ENCODE measurements at places on chromosomes 16 and 17.

- peak; percentile 53 for DNase-seq
These were observed 26.2 kb upstream of the CDRT4 start for GRCh38 chr17:15493693-15494035.

DNA sequence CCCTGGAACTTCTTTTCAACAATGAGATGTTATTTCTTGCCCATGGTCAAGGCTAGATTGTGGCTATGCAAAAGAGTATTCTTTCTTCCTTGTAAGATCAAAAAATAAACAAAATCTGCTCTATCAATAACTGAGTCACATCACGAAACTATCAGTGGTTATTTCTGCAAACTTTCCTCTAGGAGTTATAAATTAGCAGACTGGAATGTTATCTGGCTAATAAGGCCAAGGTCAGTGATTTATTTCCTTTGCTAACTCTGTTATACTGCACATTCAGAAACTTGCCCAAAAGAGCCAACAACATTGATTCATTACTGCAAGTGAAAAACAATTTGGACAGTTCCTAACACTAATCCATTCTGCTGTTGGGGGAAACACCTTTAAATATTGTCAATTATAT, 5.0 kb downstream of the ARL6IP1 start:
- DNase-seq: no peak

DNA sequence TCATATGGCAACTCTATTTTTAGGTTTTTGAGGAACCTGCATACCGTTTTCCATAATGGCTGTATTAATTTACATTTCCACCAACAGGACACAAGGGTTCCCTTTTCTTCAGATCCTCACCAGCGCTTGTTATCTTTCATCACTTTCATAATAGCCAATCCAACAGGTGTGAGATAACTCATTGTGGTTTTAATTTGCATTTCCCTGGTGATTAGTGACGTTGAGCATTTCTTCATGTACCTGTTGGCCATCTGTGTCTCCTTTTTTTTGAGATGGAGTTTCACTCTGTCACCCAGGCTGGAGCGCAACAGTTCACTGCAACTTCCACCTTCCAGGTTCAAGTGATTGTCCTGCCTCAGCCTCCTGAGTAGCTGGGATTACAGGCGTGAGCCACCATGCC, 36.2 kb upstream of the ABCC3 start:
- DNase-seq: no peak

DNA sequence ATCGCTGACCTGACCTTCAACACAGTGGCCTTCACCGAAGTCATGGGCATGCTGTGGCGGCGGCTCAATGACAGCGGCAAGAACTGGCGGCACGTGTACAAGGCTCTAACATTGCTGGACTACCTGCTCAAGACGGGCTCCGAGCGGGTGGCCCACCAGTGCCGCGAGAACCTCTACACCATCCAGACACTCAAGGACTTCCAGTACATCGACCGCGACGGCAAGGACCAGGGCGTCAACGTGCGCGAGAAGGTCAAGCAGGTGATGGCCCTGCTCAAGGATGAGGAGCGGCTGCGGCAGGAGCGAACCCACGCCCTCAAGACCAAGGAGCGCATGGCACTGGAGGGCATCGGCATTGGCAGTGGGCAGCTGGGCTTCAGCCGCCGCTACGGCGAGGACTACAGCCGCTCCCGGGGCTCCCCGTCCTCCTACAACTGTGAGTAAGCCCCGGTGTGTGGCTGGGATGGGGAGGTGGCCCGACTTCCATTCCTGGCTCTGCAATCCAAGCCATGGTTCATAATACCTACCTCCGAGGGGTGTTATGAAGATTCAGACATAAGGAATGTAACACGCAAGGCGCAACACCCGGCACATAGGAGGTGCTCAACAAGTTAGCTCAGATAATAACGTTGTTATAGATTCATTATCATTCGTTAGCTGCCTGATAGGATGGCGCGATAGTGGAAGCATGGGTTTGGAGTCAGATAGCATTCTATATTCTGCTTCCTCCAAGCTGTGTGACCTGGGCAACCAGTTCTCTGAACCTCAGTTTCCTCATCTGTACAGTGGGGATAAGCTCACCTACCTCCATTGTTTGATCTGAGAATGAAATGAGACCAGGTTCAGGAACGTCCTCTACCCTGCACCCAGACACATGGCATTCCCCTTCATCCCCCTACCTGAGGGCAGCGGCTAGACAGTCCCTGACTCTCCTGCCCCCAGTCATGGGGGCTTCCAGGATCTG, 4.4 kb downstream of the EPN3 start:
- no peak for DNase-seq

DNA sequence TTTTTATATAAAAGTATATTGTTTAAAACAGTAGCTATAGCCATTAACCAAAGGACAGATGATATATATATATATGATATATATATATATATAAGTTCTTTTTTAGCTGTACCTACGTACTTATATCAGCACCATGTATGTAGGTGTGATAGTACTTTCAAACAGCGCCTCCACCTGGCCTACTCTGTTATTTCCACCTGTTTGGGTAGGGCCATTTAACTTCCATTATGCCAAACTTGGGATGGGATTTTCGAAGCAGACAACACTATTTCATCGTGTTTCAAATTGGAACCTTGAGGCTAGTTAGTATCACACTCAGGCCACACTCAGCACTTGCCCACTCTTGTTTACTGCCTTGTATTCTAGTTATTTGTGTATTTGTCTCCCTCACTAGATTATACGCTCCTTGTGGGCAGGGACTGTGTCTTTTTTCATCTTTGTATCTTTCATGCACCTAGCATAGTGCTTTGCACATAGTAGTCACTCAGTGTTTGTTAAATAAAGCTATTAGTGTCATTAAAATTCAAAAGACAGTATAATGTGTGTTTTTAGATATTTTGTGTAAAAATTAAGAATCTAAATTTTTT, 11.8 kb upstream of the CLTC start:
- no peak for DNase-seq

- DNase-seq: no peak
These were observed 7.9 kb downstream of the P2RX5 start for GRCh38 chr17:3688027-3688553.

GRCh38 chr17:45902892-45903346, 8.6 kb downstream of the MAPT start:
- DNase-seq: no peak

GRCh38 chr17:83159204-83160049, 80.0 kb downstream of the METRNL start:
- no peak for DNase-seq

DNA sequence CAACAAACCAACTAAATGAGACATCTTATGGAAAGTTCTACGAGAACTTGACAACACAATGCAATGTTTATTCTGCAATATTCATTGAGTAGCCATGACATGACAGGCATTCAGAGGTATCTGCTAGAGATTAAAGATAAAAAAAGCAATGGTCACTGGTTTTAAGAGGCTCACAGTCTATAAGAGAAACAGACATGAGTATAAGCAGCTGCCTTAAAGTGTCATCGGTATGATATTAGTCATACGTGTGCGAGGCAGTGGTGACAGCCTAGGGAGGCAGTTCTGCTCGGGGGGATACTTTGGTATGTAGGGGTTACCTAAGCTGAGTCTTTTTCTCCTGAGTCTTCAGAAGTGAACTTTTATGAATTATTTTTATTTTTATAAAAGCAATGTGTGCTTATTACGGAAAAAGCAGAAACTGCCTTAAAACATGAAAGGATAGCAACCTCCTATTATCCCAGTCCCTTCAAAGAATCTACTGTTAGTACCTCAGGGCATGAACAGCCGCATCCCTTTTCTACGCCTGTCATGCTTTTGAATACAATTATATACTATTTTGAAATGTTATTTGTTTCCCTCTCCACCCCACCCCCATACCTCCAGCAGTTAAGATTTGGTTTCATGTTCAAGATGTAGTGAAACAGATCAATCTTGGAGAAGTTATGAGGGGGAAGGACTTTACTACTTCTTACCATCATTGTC, 7.7 kb downstream of the ST6GALNAC1 start:
- no peak for DNase-seq

DNA sequence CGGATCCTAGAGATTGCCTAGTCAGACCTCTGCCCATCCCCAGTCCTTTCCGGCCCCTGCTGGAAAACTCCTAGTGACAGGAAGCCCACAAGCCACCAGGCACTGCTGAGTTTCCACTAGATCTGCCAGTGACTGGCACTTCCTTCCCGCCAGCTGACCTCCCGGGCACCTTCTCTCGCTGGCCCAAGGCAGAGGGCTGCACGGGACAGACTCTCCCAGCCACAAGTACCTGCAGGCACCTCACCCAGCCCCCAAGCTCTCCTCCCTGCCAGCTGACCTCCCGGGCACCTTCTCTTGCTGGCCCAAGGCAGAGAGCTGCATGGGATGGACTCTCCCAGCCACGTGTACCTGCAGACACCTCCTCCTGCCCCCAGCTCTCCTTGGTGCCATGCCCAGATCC, 66.3 kb upstream of the DOC2B start:
- DNase-seq: no peak

DNA sequence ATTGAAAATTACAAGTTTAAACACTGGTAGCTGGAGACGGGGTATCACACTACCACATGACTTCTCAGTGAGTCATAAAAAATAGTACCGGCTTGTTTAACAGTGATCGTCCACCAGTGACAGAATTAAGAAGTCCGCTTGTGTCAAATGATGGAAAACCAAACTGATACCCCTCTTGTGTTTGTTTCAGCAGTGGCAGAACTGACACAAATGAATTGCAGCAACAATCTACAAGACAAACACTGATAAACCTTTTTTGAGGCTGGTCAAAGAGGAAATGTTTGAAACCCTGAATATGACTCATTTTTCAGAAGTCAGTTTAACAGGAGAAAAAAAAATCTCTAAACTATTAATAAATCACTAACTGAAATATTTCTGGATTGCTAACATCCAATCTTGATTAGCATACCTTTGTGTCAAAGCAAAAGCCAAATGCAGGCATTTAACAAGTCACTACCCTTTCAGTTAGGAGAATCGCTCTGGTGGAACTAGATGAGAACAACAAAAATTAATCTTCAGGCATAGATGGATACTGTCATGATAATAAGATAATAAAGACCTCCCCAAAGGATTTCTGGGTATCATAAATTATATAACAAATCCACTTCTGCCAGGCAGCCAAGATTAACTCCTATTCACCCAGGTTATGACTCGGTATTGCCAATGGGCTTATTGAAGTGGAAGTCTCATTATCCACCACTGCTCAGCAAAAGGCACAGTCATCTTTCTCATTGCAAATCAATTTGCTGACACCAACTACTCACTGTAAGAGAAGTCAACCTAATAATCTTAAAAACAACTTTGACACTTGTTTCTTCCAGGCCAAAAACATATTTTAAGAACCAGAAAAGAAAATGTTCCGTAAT, 20.8 kb downstream of the DCUN1D3 start:
- no peak for DNase-seq

- no peak for DNase-seq
These were observed 26.4 kb downstream of the NMT1 start for GRCh38 chr17:45087504-45087975.

DNA sequence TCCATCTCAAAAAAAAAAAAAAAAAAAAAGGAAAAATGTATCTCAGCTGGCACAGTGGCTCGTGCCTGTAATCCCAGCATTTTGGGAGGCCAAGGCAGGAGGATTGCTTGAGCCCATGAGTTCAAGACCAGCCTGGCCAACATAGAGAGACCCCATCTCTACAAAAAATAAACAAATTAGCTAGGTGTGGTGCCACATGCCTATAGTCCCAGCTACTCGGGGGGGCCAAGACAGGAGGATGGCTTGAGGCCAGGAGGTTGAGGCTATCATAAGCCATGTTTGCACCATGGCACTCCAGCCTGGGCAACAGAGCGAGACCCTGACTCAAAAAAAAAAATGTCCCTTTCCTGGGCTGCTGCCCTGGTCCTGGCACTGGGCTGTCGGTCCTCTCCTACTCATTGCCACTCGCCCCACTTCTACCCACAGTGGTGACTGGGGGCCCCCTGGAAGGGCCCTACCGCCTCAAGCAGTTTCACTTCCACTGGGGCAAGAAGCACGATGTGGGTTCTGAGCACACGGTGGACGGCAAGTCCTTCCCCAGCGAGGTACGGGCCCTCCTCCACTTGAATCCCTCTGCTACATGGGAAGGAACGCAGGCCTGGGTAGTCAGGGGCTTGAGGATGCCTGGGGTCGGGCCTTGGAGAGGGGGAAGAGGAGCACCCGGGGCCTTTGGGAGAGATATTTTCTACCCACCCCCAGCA, 6.1 kb downstream of the CA7 start:
- no peak for DNase-seq

DNA sequence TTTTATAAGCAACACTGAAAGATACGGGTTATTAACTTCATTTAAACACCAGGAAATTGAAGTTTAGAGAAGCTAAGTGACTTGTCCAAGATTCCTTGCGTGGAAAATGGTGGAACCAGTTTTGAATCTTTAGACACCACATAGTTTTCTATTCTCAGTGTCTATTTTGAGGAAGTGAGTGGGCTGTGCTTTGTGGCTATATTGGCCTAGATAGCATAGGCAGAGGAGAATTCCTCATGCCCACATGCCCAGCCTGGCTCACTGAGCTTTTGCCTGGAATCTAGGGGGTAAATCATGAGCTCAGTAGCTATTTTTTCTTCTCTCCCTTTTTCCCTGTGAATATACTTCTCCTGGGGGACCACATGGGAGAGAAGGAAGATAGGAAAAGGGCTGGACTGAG, 431.3 kb downstream of the HS3ST3B1 start:
- DNase-seq: no peak

- no peak for DNase-seq
These were observed 241.1 kb downstream of the SOX9 start for GRCh38 chr17:72361892-72362291.
